Activated T-helper 1 cell treated with anti-CD3 and anti-CD28 coated beads, Interleukin-2, amount 50 U/mL, for 16 hours (primary cell): ENCODE measurements at places on chromosomes 7 and 10.

DNA sequence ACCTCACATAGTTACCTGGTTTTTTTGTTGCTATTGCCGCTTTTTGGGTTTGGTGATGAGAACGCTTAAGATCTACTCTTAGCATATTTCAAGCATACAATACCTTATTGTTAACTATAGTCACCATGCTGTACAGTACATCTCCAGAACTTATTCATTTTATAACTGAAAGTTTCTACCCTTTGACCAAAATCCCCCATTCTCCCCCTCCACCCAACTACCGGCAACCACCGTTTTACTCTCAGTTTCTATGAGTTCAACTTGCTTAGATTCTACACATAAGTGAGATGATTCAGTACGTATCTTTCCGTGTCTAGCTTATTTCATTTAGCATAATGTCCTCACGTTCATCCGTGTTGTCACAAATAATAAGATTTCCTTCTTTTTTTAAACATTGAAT lies 86.7 kb upstream of the IL6 start:
- DNase-seq, result no peak

GRCh38 chr7:102473271-102473991 lies 5.3 kb downstream of the POLR2J start:
- DNase-seq, result no peak

DNA sequence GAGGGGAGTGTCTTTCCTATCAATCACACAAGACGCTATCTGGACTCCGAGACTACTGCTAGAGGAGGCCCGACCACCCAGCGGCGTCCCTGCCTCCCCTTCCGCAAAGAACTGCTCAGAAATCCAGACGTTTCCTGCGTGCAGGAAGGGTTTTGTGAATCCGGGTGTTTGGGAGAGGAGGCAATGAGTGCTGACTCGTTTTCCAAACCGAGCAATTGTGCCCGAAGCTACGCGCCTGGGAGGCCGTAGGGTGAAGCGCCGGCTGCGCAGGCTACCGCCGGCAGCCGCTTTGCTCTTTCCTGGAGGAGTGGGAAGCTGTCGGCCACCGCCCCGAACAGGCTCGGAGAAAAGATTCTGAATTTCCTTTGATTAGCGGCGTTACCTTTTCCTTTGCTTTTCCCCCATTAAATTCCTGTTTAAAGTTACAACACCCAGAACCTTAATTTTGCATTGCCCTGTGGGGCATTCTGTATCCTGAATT lies 5.3 kb downstream of the VAX1 start:
- no peak for DNase-seq

- no peak for DNase-seq
These were observed 267.7 kb downstream of the FGFR2 start for GRCh38 chr10:121330563-121330962.

DNA sequence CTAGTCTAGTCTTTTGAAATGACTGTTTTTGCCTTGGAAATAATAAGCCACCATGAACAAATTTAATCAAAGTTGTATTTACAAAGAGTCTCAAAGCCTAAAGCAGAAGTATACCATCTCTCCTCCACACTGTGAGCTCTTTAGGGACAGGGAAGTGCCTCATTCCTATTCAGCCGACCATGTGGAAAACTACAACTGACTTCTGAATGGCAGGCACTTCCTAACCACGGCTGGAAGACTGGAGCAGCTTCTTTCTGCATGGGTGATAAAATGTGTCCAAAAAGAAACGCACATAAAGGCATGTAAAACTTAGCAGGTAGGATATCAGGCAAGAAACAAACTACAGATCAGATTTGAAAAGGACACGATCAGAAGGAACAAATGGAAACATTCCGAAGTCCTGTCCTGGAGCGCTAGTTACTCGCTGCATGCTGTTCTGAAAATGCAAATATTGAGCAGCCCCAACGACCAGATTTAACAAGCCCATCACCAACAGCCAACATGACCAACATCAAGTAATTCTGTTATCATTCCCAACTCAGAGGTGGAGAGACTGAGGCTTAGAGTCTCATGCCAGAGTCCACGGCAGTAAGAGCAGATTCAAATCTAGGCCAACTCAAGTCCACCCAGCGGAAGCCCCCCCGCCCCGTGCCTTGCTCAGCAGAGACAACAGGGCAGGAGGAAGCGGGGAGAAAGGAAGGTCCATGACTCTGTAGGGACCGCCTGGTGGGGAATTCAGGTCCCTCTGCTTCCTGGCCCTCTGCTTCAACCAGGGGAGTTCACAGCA lies 26.5 kb downstream of the CTBP2 start:
- no peak for DNase-seq

GRCh38 chr10:75331081-75331480 lies 70.5 kb downstream of the ZNF503 start:
- DNase-seq, result no peak

- DNase-seq, result no peak
These were observed 34.8 kb downstream of the KLF6 start for GRCh38 chr10:3750006-3750816.

DNA sequence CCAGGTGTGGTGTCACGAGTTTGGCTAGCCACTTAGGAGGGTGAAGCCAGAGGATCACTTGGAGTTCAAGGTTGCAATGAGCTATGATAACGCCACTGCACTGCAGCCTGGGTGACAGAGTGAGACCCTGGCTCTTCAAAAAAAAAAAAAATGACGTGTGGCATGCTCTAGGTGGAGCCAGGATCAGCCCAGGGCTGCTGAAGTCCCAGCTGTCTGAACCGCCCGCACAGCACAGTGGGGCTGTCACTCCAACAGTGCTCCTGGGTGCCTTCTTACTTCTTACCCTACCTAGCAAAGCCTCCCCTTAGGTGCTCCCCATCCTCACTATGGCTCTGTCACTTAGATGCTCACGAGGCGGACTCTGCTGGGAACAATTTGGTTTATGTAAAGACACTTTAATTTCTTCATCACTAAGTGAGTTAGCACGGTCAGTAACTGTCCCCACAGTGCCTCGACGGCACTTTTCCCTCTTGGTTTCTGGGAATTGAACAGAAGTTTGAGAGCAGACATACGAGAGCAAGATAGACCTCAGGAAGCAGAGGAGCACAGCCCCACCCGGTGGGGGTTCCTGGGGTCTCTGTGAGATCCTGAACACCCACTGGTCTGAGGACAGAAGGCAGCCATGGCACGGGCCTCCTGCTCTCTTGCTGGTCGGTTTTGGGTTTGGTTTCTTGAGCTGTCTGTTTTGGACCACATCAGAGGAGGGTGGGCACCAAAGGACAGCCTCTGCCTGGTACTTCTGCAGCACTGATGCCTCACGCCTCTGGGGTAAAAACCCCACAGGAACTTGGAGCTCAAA lies 66.2 kb upstream of the BTBD16 start:
- DNase-seq, result no peak
